ENCODE measurements at places on chromosomes 3 and 15.

DNA sequence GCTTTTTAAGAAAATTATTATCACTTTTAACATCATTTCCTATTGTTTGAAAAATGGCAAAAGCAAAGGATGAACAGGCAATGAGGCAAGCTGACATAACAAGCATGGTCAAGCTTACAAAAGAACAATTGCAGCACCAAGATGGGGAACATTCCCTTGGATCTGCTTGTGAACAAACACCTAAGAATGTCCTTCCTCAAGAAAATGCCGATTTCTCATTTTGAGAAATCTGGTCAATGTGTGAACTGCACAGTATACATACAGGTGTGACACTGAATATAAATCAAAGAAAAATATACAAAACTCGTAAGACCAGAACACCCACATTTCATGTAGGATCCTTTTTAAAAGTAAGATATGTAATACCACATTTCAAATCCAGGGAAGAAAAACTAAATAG, 58.9 kb downstream of the LRRFIP2 start:
- no peaks in the 10 kb centered on the region for H3K4me1 ChIP-seq
- peaks cover 3% of the 10 kb centered on the region for H3K36me3 ChIP-seq
- no peak overlapping the region for H3K27ac ChIP-seq

- H3K4me3 ChIP-seq = no peak overlapping the region
- no peak overlapping the region for H3K27ac ChIP-seq
- no peaks in the 10 kb centered on the region for H3K4me1 ChIP-seq
- no peaks in the 10 kb centered on the region for H3K27me3 ChIP-seq
- no peak for DNase-seq
- H3K36me3 ChIP-seq = no peaks in the 10 kb centered on the region
Observed at GRCh38 chr15:94293411-94294402, 62.3 kb downstream of the MCTP2 start.

GRCh38 chr15:80343554-80343992, 60.6 kb upstream of the ARNT2 start:
- H3K4me1 ChIP-seq = no peaks in the 10 kb centered on the region
- no peak overlapping the region for H3K4me3 ChIP-seq
- H3K27me3 ChIP-seq = no peaks in the 10 kb centered on the region
- no peak overlapping the region for H3K27ac ChIP-seq
- H3K36me3 ChIP-seq = no peaks in the 10 kb centered on the region
- no peak for DNase-seq

- peaks cover 1% of the 10 kb centered on the region for H3K4me1 ChIP-seq
- no peak overlapping the region for H3K4me3 ChIP-seq
- no peak overlapping the region for H3K27ac ChIP-seq
Observed at GRCh38 chr15:33442449-33442848, 131.7 kb downstream of the RYR3 start.

DNA sequence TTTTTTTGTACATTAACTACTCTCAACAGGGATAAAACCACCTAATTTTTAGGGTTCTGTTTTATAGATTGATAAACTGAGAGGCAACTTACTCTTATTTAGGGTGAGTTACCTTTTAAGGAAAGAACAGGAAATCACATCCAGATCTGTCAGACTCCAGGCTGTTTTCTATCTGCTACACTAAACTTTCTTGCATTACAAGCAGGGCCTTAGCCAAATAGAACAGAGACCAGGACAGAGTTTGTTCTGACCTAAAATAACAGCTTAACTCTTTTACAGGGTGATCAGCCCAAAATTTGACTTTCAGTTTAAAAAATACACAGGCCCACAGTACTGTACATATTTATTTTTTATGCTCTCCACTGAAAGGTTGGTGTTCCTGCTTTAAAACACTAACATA, 38.6 kb downstream of the SGO1 start:
- no peak for DNase-seq
- H3K4me3 ChIP-seq = no peak overlapping the region
- peaks cover 2% of the 10 kb centered on the region for H3K4me1 ChIP-seq
- H3K27ac ChIP-seq = no peak overlapping the region
- H3K36me3 ChIP-seq = peaks cover 2% of the 10 kb centered on the region

DNA sequence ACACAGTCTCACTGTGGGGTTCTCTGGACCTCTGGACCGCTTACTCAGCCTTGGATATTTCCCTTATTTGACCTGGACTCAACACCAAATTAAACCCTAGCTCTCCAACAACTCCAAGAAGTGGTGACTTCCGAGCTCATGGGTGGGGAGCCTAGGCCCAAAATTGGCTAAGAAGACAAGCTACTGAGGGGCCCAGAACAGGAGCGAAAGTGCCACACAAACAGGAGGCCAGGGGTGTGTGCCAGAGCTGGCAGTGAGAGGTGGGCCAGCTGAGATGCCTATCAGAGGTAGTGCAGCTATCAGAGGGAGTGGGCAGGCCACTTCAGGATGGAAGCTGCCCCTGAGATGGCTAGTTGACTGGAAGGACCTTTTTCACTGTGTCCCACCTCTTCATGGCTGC, 151.1 kb upstream of the PRR20G start:
- no peak for DNase-seq
- no peaks in the 10 kb centered on the region for H3K4me1 ChIP-seq
- no peaks in the 10 kb centered on the region for H3K27me3 ChIP-seq
- H3K4me3 ChIP-seq = no peak overlapping the region

GRCh38 chr3:157500232-157500631, 3.0 kb downstream of the VEPH1 start:
- H3K27ac ChIP-seq = no peak overlapping the region
- no peak overlapping the region for H3K4me3 ChIP-seq
- no peaks in the 10 kb centered on the region for H3K27me3 ChIP-seq

DNA sequence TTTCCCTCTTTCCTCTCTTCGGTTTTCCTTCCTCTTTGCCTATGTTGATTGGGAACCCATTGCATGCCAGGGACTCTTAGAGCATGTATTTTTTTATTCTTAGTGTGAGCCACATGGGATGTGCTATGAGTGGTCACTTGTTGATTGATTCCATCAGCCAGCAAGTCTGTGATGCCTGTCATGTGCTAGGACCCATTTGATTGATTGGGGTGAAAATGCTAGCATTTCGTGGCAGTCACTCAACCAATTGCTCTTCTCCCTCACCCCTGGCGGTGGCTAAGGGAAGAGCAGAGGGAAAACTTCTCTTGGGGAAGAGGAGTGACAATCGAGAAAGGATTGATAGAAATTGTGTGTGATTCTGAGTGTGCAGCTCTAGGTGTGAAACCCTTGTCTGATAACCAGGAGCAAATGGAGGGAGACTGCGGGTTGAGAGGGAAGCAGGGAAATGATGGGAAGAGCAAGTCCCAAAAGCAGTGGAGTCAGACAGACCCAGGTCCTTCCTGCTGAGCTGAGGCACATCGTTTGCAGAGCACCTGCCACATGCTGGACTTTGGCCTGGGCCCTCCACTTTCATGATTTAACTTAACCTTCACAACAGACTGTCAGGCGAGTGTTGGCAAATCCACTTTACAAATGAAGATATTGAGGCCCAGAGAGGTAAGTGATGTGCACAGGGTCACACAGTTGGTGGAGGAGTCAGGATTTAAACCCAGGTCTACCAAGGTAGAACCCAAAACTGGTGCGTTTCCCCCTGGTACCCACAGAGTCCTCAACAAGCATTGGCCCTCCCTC, 40.0 kb downstream of the SLC6A11 start:
- H3K4me1 ChIP-seq = peaks cover 9% of the 10 kb centered on the region
- no peak overlapping the region for H3K4me3 ChIP-seq
- no peaks in the 10 kb centered on the region for H3K27me3 ChIP-seq
- no peaks in the 10 kb centered on the region for H3K36me3 ChIP-seq
- no peak overlapping the region for H3K27ac ChIP-seq

DNA sequence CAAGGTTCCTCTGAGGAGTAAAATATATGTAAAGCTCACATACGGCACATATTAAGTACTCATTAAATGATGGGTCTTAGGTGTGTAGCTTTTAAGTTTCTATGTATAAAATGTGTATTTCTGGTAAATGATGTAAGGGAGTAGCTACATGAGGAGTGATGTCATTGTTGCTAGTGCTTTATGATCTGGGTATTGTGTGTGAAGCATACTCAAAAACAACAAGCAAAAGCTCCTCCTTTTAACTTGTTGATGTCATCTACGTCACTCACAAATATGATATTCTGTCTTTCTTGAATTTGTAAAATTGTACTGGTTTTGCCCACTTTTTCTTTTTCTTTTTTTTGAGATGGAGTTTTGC, 1.4 kb upstream of the HERC1 start:
- H3K27ac ChIP-seq = no peak overlapping the region
- H3K4me3 ChIP-seq = no peak overlapping the region
- DNase-seq = no peak
- H3K4me1 ChIP-seq = peaks cover 6% of the 10 kb centered on the region
- no peaks in the 10 kb centered on the region for H3K27me3 ChIP-seq
- H3K36me3 ChIP-seq = no peaks in the 10 kb centered on the region

GRCh38 chr3:172676196-172676922, 34.5 kb downstream of the NCEH1 start:
- H3K27ac ChIP-seq = no peak overlapping the region
- H3K36me3 ChIP-seq = no peaks in the 10 kb centered on the region
- no peak overlapping the region for H3K4me3 ChIP-seq
- H3K27me3 ChIP-seq = no peaks in the 10 kb centered on the region
- H3K4me1 ChIP-seq = peaks cover 16% of the 10 kb centered on the region
- no peak for DNase-seq

DNA sequence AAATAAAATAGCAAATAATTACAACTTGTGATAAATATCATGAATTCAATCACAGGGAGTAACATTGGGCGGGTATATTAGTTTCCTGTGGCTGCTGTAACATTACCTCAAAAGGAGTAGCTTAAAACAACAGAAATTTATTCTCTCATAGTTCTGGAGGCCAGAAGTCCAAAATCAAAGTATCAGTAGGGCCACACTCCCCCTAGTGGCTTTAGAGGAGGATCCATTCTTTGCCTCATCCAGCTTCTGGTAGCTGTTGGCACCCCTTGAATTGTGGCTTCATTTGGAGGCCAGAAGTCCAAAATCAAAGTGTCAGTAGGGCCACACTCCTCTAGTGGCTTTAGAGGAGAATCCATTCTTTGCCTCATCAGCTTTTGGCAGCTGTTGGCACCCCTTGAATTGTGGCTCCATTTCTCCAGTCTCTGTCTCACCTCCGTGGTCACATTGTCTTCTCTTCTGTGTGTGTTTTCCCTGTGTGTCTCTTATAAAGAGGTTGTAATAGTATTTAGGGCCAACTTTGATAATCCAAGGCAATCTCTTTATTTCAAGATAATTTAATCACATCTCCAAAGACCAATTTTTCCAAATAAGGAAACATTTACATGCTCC, 3.1 kb upstream of the CFAP20DC start:
- H3K4me3 ChIP-seq = no peak overlapping the region
- H3K4me1 ChIP-seq = peaks cover 8% of the 10 kb centered on the region
- no peaks in the 10 kb centered on the region for H3K36me3 ChIP-seq
- no peaks in the 10 kb centered on the region for H3K27me3 ChIP-seq
- H3K27ac ChIP-seq = no peak overlapping the region

DNA sequence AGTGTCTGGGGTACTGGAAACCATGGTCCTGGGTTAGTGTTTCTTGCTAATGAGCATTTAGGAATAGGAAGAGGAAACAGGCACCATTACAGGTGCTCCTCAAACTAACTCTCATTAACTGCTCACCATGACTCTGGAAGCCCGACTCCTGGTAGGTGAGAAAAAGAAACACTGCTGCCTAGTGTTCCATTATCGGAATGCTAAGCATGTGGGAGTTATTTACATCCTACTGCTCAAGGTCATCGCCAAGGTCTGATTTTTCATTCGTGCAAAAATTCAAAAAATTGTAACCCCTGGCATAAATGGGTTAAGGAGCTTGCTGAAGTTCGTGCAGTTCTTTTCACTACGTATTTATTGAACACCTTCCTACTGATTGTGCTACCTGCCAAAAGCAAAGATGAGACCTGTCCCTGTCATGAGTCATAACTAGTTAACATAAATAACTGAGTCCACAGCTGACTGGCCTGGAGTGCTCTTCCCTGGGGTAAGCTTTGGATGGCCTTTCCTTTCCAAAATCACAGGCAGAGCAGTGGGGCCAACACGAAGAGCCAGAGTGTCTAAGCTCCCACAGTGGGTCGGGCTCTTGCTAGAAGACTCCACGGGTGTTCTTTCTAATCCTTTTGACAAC, 22.7 kb upstream of the PAQR5 start:
- H3K36me3 ChIP-seq = no peaks in the 10 kb centered on the region
- H3K27me3 ChIP-seq = no peaks in the 10 kb centered on the region

- H3K27ac ChIP-seq = no peak overlapping the region
- H3K4me3 ChIP-seq = no peak overlapping the region
- DNase-seq = no peak
- no peaks in the 10 kb centered on the region for H3K27me3 ChIP-seq
Observed at GRCh38 chr3:177035676-177036075, 161.6 kb downstream of the TBL1XR1 start.

GRCh38 chr3:165444745-165445144, 248.6 kb upstream of the SLITRK3 start:
- H3K4me3 ChIP-seq = no peak overlapping the region
- H3K36me3 ChIP-seq = no peaks in the 10 kb centered on the region
- no peak overlapping the region for H3K27ac ChIP-seq
- no peaks in the 10 kb centered on the region for H3K4me1 ChIP-seq
- H3K27me3 ChIP-seq = peaks cover 2% of the 10 kb centered on the region

GRCh38 chr3:66023738-66024385, 14.9 kb downstream of the MAGI1 start:
- DNase-seq = no peak
- no peaks in the 10 kb centered on the region for H3K27me3 ChIP-seq
- no peak overlapping the region for H3K27ac ChIP-seq

- no peaks in the 10 kb centered on the region for H3K4me1 ChIP-seq
- peaks cover 6% of the 10 kb centered on the region for H3K36me3 ChIP-seq
- DNase-seq = no peak
- no peaks in the 10 kb centered on the region for H3K27me3 ChIP-seq
Observed at GRCh38 chr3:33537133-33537532, 96.9 kb upstream of the UBP1 start.

DNA sequence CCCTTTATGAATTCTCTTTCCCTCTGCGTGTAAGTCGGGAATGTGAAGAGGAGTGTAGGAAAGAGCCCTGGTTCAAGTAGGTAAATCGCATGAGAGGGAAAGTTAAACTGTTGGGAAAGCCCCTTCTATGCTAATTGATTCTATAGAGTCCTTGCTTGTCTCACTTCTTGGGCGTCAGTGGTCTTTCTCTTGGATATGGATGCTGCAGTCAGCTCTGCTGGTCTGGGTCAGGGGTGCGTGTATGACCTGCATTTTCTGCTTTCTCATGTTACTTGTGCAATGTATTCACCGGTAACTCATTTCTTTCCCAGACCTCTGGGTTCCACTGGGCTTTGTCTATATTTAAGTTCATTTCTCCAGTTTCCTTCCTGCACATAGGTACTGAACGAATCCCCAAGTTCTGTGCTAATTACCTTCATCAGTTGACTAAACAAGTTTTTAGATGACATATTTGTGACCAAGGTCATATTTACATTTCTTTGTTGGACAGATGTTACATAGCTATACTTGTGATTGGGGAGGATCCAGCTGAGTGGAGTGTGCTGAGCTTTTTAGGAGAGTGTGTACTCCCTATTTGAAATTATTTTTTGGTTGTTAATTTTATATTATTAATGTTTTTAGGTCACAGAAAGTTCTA, 1.4 kb downstream of the SETD5 start:
- peak overlapping the region; percentile 88 for H3K4me3 ChIP-seq
- no peaks in the 10 kb centered on the region for H3K27me3 ChIP-seq

DNA sequence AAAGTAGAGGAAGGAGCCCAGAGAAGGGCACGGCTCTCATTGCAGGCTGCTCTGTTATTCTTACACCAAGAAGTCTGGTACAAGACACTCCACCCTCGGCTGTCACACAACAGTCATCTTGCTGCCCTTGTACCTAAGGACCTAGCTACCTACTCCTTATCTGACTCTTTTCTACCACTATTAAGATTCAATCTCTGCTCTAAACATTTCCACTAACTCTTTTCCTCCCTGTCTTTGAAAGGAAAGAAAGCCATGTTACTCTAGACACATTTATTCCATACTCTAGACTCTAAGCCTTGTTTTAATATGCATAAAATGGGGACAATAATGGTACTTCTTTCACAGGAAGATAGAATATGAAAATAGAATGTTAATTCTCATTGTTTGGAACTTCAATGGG, 73.3 kb upstream of the C3orf49 start:
- no peak overlapping the region for H3K27ac ChIP-seq
- DNase-seq = no peak
- no peaks in the 10 kb centered on the region for H3K4me1 ChIP-seq
- no peak overlapping the region for H3K4me3 ChIP-seq
- H3K36me3 ChIP-seq = no peaks in the 10 kb centered on the region
